Inflammatory macrophage (primary cell): ENCODE measurements at places on chromosomes 3 and 15.
A peak's percentile ranks its signal among the peaks of the same experiment; 100 is the strongest.

DNA sequence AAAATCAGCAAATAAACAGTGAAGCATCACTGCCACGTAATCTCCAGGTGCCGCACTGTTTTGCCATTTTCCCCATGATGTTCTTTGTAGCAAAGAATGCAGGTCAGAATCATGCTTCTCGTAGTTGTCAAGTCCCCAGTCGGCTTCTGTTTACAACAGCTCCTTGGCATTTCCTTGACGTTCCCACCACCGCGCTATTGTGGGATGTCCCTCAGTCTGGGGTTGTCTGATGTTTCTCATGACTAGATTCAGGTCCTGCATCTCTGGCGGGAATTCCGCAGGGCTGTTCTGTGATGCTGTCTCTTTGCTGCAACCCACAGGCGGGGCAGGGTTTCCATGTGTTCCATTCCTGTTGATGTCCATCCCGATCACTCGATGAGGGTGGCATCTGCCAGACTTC is 117.9 kb upstream of the SMAD3 start:
- no peak for DNase-seq

GRCh38 chr3:67674055-67674454 is 19.6 kb upstream of the SUCLG2 start:
- DNase-seq, result no peak

DNA sequence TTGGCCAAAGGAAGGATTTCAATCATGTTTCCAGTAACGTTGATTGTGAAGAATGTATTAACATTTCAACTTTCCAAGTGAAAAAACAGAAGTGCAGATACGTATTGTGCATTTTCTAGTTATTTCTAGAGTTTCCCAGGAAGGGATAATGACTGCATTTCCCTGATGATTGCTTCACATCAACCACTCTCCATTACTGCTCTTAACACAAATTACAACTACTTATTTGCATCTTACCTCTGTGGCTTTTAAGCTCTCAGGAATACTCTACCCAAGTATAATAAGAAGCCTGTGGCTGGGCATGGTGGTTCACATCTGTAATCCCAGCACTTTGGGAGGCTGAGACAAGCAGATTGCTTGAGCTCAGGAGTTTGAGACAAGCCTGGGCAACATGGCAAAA is 582.5 kb downstream of the ZNF385D start:
- DNase-seq, result no peak

GRCh38 chr15:44705986-44706385 is 5.1 kb downstream of the PATL2 start:
- DNase-seq, result no peak

- DNase-seq, result no peak
Measured at GRCh38 chr3:8610951-8611350, 33.6 kb downstream of the SSUH2 start.

DNA sequence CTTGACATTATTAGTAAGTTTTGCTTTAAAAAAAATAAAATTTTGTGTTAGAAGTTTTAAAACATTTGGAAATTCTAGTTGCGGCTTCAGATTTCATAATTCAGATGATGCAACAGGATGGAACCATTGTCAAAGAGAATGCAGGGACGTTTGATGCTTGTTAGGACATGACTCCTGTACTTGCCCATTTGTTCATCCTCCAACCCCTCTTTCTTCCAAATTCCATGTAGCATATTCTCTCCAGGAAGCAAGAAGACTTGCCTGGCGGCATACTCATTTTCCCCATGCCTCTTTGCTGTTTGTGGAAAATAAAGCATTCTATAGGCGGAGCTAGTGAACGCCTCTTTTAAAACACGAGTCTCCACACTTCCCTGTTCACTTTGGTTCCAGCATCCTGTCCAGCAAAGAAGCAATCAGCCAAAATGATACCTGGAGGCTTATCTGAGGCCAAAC is at the start of gene CSTA:
CSTA (plus strand) TSS at position 378 of the 453 bp plus-strand sequence; CDS start at position 423, 45 bp downstream.
- DNase-seq, result peak; percentile 67

DNA sequence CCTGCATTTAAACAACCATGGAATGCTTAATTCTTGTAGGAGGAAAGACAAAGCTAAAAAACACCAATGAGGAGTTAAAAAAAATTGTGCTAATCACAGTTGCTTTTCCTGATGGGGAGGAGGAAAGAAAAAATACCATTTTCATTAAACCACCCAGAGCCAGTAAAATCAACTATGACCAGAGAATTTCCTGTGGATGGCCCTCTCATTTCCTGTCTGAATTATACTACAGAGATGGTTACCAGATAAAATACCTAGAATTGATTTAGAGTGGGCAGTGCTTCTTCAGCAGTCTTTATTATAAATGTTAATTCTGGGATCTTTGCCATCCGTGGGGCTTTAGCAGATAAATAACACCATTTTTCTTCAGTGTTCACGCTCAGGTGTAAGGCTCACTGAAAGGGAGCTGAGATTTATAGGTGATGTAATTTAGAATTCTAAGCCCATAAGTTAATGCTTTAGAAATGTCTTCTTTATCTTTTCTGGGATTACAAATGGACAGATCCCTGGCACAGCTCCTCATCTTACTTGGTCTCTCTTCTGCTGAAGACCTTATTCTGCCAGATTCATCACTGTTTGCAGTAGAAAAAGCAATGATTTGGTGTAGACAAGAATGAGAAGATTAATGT is 37.9 kb downstream of the RETNLB start:
- no peak for DNase-seq

- DNase-seq, result peak; percentile 35
Measured at GRCh38 chr3:125054449-125055329, 1.1 kb downstream of the HEG1 start.

DNA sequence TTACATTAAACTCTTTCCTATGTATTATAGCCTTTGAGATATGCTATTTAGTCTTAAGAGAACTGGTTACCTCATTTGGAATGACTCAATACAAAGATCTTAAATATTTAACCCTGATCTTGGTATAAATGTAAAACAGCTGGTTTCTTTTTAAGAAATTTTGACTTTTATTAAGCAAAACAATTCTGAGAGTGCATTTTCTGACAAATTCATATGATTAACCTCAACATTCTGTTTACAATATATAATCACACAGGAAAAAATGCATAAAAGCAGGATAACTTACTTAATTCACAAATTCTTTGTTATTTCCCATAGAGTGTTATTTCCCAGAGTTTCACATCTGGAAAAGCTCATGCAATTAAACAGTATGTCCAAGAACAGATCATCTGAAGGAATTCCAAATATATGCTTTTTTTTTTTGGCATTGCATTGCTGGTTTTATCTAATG is 400.4 kb upstream of the THBS1 start:
- no peak for DNase-seq

DNA sequence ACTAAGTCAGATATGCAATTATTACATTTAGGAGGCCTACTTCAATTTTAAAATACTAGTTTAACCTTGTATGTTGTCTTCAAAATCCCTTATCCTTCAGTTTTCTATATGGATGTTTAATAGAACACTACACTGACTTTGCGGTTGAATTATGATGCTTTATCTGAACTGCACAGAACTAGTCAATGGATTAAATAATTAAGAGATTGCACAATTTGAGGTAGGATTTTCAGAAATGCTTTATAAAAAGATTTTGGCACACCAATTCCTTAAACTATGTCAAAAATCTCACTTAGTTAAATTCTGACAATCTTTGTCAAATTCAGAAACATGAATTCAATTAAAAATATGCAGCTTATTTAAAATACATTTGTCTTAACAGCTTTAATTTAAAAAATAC is 28.1 kb downstream of the ATOSA start:
- DNase-seq, result no peak

- no peak for DNase-seq
Measured at GRCh38 chr15:27459836-27460235, 488.9 kb downstream of the GABRG3 start.

DNA sequence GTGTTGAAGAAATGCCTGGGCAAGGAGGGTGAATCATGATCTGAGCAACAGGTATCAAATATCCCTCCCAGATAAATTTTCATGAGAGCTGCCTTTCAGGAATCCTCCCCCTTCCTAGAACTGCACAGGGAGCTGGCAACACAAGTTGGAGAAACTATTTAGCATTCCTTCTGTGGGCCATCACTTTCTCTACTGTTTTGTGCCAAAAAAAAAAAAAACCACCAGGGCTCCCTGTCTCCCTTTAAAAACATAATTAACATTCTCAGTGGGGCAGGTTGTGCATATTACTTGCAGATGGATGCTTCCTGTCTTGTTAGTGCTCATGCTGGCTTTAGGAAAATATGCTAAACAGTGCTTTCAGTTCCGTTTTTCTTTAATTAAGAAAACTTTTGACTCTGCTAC is 234.9 kb upstream of the LMCD1 start:
- no peak for DNase-seq

DNA sequence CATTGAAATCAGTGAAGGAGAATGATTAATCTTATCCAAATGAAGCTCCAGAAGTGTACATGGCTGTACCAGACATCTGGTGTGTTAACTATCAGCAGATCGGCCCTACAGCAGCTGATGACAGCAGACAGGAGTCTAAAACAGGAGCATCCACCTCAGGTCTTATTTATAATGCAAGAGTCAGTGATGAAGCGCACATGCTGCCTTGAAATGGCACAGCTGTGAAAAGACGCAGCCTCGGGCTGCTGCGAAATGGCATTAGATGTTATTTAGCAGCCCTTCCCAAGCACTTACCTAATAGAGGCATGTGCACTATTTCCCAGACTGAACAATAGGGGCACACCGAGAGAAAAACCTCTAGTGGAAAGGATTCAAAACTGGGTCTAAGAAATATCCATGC is 472.3 kb upstream of the CBLB start:
- no peak for DNase-seq

GRCh38 chr3:46200211-46200610 is 7.9 kb downstream of the CCR1 start:
- no peak for DNase-seq

- no peak for DNase-seq
Measured at GRCh38 chr15:93093765-93094164, 4.8 kb upstream of the RGMA start.

DNA sequence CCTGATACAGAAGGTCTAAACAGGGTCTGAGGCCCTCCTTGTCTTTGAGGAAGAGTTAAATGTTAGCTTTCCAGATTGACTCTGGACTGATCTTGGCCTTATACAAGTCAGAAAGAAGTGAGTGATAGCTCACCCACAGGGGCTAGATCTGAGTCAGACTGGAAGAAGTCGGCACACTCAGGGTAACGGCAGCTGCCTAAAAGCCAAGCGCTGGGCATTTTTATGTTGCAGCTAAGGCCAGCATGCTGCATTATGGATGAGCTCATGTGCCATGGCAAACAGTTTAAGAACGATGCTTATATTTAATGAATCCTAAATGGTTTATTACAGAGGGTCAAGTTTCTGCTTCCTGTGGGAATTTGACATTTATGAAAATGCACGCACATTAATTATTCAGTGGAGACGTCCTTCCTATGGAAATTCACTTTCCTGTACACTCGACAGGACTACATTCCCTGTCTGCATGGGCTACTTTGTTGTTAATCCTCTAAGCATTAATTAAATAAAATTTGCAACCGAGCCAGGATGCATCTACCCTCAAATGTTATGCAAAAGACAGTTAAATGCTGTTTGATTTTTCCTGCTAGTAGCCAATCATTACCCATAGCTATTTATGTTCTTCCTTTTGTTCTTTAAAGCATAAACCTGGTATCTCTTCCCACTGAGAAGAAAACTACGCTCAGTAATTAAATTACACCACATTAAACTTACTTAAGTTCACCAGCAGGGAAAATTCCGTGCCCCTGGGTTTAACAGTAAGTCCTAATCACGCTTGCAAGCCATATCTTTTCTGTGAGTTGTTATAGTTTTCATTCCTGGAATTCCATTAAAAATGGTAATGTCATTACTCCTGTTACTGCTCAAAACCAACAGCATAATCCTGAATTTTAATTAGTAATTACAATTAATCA is 762.7 kb upstream of the CFAP20DC start:
- no peak for DNase-seq

GRCh38 chr3:171680726-171681411 is 129.4 kb downstream of the PLD1 start:
- DNase-seq, result no peak

GRCh38 chr3:64463981-64464380 is 223.8 kb downstream of the ADAMTS9 start:
- DNase-seq, result no peak

GRCh38 chr15:33310481-33311311 is at the start of gene RYR3:
Gene RYR3 (plus strand): TSS chr15:33310967. CDS start chr15:33311046, 79 bp downstream.
- DNase-seq, result no peak

DNA sequence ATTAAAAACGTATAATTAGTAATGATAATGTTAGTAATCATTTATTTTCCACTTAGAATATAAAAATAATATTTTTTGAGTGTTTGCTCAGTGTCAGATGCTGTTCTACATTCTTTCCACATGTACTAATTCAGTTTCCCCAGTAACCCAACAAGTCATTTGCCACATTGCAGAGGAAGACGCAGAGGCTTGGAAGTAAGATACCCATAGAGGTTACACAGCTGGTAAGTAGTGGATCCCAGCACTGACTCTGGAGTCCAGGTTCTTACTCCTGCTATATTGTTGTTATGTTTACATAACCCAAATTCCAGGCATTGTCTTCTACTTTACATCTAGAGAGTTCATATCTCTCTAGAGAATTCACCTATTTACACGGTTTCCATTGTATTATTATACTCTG is 48.2 kb upstream of the MYO5C start:
- DNase-seq, result no peak

GRCh38 chr3:179107617-179108016 is 36.0 kb upstream of the ZMAT3 start:
- DNase-seq, result no peak

DNA sequence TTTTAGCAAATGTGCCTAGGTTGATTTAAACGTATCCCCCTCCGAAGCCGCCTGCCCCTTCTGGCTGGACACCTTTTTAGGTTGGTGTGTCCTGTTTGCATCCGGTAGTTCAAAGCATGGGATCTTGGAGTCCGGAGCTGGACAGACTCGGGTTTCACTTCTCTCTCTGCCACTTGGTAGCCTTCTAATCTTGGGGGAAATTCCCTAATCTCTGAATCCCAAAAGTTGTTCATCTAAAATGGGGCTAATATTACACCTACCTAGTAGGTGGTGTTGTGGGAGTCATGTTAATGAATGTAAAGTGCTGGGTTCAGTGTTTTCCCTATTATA is 760 bp downstream of the FANCI start:
- no peak for DNase-seq

- no peak for DNase-seq
Measured at GRCh38 chr15:70627734-70628548, 135.4 kb downstream of the UACA start.
